ENCODE measurements at places on chromosomes 6 and 20. TPM values are rescaled to one million over a fixed set of nuclear protein-coding genes. Genes with fewer than 3 reads are reported as not detected.
A peak's percentile ranks its signal among the peaks of the same experiment; 100 is the strongest.

The PHACTR1 gene
- 27.6 TPM for total RNA-seq

The PARD6B gene
- total RNA-seq: 3.3 TPM

The PRL gene
- total RNA-seq: not detected

DNA sequence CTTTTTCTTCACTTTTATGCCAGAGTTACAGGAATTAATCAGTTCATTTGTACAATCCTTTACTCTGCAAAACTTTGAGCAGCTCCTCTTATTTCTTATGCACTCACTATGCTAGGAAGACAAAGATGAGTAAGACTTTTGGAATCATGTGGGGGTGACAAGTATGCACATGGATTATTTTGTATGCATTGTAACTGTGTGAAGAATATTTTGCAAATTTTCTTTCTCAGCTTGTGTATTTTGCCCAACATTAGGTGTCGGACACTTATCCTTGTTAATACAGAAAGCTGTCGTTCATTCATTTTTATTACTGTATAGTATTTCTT lies 88.6 kb downstream of the PPP1R14C start:
- no peak for DNase-seq

DNA sequence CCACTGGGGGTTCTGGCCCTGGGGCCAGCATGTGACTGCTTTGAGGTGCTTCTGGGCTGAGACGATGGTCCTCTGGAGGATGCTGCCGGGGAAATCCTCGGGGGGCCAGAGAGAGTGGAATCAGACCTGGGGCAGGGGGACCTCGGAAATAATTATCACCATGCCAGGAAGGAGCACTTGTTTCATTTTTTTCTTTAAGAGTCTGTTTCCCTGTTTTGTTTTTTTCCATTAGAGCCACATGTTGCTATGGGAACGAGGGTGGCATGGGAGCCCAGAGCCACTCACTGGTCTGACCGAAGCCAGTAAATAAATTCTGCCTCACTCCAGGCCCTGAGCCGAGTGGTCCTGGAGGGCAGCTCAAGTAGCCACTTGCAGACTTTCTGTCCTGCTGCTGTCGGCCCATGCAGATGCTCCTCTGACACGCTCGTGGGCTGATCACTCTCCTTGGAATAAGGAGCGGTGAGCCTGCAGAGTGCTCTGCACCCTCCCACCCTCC lies 365.1 kb downstream of the ZFAND3 start:
- no peak for DNase-seq

DNA sequence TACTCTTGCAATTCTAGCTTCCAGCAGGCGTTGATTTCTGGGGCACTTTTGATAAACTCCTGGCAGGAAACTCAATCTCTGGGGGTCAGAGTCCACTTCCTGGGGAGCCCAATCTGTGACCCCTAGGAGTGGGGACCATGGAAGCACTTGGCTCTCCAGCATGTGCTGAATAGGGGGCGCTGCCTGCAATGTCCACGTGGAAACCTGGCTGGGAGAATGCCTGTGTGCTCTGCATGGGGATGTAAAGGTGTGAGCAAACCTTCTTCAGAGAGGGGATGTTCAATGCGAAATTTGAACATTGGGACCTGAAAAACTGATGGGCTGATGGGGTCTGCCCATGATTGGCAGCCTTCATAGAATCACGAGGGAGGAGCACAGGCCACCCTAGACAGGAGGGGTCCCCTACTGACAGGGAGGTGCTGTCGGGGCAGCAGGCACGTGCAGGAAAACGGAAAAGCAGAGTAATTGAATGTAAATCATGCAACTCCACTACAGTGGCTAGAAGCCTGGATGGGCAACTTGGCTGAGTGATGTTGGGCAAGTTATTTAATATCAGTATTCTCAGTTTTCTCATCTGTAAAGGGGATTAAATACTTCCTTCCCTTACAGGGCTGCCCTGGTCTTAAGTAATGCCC lies 47.8 kb downstream of the CEP43 start:
- DNase-seq: no peak

- DNase-seq: no peak
Observed at GRCh38 chr20:5969940-5970339, 19.5 kb downstream of the MCM8 start.

GRCh38 chr20:45822857-45823256 lies 4.3 kb downstream of the TNNC2 start:
- DNase-seq: peak; percentile 33

The ATAT1 gene
- total RNA-seq: 2.6 TPM

GRCh38 chr6:168057836-168058235 lies 21.2 kb downstream of the FRMD1 start:
- peak; percentile 44 for DNase-seq

DNA sequence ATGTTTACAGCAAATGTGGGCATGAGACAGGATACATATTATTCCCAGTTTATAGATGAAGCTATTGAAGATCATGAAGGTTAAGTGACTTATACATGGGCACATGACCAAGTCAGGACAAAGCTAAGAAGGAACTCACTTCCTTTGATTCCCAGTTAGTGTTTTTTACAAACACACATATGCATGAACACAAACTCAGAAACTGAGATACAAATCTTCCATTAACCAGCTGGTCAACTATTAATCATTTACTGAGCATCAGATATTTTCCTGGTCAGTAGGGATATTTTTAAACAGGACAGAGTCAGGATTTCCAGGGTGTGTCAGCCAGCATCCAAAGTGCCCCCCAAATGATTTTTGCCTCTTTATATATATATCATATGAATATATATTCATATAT lies 222.2 kb downstream of the OGFRL1 start:
- no peak for DNase-seq

The ECT2L gene
- total RNA-seq: 1.1 TPM

DNA sequence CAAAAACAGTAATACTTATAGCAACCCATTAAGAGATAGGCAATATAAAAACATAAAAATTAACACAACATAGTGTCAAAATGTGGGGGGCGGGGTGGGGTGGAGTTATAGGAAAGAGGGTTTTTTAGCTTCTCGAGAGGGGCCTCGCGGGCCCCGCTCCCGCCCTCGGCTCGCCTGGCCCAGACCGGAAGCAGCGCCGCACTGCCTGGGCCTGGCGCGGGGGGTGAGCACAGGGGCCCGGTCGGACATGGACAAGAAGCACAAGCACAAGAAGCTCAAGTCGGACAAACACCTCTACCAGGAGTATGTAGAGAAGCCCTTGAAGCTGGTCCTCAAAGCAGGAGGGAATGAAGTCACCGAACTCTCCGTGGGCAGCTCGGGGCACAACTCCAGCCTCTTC lies 53.4 kb downstream of the REV3L start:
- no peak for DNase-seq

The AHCY gene
- 77.1 TPM for total RNA-seq

The SULF2 gene
- total RNA-seq: 59.1 TPM

- DNase-seq: no peak
Observed at GRCh38 chr6:147285087-147285855, 81.1 kb downstream of the STXBP5 start.

DNA sequence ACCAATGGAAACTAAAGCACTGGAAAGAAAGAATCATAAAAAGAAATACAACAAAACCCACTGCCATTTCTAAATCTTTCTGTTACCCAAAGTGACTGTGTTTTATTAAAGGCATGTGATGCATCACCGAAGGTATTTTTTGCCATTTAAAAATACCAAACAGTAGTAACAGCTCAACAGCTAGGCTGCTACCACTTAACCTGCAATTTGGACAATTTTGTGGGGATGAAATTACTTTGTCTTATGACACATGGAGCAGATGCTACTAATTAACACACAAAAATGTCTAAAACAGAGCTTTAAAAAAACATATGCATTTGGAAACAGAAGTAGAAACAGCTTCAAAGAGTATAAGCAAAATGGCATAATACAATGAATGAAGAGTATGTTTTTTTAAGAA lies 97.4 kb downstream of the ATXN1 start:
- DNase-seq: no peak
